Right ventricle myocardium inferior (tissue), 1 donor: ENCODE measurements at places on chromosomes 5 and 9. TPM values are rescaled to one million over a fixed set of nuclear protein-coding genes. Genes with fewer than 3 reads are reported as not detected.

GRIN3A gene
- 0.92 TPM for total RNA-seq

MEGF10 gene
- total RNA-seq, result 0.43 TPM

FBLL1 gene
- total RNA-seq, result not detected

DNA sequence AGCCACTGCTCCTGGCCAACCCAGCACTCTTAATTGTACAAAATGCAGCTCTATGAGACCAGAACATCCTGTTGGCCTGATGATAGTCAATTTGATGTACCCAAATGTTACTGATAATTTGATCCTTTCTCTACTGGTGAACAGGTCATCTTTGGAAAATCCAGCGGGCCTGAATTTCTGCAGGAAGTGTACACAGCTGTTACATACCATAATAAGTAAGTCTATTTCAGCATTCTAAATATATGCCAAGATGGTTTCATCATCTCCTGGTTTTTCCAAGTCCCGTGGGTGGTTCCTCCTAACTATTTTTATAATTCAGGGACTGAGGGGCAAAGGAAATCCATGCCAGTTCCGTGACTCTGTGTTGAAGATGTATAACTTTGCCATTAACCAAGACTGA, 155.4 kb downstream of the DOCK8 start:
- no peak for DNase-seq

DNA sequence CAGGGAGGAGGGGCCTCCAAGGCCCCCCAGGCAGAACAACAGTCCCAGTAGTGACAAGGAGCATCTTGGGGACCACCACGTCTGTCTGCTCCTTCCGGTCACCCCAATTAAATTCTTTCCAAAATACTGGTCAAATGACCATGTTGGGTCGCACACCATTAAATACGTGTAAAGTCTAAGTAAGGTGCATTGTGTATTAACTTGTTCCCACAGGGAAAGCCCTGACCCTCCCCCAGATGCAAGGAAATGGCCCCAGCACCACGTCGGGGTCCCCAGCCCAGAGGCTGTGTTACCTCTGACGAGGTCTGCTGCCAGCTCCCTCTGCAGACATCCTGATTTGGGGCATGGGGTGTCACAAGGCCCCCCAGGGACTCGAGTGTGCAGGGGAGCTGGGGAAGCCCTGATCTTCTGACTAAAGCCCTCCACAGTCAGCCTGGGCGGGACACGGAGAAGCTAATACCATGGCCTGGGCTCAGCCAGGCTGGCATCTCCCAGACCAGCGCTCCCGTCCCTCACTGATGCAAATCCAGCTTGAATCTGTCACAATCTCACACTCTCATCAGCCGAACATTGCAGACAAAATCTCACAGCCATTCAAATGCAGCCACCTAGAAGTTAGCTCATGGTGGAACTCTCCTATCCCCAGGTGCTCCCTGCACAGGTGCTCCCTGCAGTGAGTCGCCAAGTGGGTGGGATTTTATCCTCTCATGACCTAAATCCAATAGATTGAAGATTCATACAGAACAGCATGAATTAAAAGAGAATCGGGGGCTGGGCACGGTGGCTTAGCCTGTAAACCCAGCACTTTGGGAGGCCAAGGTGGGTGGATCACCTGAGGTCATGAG, 13.6 kb downstream of the TERT start:
- no peak for DNase-seq

DNA sequence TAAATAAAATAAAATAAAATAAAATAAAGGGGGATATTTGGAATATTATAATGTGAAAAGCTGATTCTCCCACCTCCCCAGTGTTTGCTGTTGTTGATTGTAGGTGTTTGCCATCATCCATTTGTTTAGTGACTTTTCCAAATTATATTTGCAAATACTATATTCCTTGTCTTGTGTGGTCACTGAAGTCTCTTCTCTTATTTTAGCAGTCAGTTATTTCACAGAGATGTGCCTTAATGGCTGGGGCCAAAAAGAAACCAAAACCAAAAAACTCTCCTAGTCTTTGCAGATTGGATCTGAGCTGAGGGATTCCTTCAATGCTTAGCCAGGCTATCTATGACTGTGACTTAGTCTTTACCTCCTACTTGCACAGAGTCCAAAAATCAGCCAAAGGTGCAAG, 70.9 kb upstream of the ZNF169 start:
- DNase-seq, result no peak

GRCh38 chr5:56532466-56532865, 282.9 kb upstream of the MAP3K1 start:
- DNase-seq, result no peak
